Glomerular endothelial cell (primary cell): ENCODE measurements at places on chromosomes 12 and 14. TPM values are rescaled to one million over a fixed set of nuclear protein-coding genes. Genes with fewer than 3 reads are reported as not detected.

Gene HOXC5
- 0.12 TPM in 1 of 2 replicates, not detected in the other for total RNA-seq

Gene LALBA
- total RNA-seq, result not detected in 2 replicates

Gene C12orf60
- 0.24 and 2.1 TPM in 2 replicates for total RNA-seq

Gene CLEC4A
- total RNA-seq, result not detected in 2 replicates

Gene ZFHX2
- 0.93 and 1.8 TPM in 2 replicates for total RNA-seq

Gene DDN
- 0.10 and 0.12 TPM in 2 replicates for total RNA-seq

Gene ERBB3
- total RNA-seq, result 0.53 TPM in 1 of 2 replicates, not detected in the other

Gene PPP4R4
- total RNA-seq, result 0.06 and 0.58 TPM in 2 replicates

DNA sequence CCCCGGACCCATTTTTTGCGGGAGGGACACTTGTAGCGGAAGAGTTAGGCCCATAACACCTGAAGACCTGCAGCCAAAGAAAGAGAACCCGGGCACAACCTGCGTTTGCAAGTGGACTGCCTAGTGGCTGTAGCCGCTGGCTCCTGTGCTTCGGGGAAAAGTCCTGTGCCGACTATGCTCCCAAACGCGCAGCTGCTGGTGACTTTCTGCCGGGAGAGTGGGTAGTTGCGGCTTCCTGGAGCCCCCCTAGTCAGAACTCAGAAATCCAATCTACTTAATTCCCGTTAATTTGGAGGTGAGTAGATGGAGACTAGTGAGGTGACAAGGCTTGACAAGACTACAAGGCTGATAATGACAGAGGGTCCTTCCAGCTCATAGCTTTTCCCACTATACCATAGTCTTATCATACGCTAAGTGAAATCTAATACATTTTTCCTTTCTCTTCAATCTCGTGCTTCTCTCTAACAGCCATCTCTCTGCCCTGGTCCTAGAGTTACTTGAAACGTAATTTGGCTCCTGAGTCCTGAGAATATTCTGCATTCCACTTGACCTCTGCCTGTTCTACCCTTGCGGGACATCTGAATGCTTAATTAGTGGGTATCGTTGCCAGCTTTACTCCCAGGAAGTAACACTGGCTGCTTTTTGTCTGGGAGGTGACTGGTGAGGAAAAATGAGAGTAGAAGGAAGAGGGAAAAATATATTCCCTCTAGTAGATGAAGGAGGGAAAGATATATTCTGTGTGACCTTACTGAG is 556 bp downstream of the MTHFD1 start:
- peak; percentile 7 for DNase-seq

- DNase-seq, result no peak
Measured at GRCh38 chr14:55238019-55238680, 33.1 kb upstream of the FBXO34 start.

- no peak for DNase-seq
Measured at GRCh38 chr14:73472185-73473114, 14.1 kb upstream of the NUMB start.

DNA sequence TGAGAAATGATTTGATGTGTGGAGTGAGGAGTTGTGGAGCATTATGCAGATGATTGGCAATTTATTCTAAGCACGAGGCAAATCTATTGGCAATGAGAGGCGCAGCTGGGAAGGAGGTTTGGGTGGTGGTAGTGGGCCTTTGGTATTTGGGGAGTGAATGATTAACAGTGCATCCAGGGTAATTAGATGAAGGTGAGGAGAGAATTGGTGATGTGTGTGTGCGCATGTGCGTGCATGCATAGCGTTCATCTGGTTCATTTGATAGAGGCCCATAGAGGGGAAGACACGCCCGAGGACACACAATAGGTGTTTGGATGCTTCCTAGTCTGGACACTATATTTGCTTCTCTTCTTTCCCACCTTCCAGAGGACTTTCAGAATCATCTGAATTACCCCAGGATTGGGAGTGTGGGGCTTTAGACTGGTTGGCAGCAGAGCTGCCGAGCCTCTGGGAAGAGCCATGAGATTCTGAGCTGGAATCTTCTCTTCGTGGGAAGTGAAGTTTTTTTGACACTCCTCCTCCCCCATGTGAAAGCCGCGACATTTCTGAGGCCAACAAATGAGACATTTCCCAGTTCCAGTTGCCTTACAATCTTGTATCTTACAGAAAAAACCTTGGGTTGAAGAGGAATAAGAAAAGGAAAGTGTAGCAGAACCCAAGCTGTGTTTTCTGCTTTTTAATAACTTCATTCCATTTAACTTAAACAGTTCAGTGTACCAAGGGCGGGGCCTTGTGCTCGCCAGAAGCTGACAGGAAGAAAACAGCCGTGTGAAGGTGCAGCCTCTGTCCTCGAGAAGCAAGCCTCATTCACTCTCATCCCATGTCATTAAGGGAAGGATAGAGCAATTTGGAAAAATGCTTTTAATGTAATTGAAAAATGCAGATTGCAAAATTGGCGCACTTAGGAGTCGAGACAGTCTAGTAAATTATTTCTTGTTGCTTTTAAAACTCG is 65.2 kb downstream of the SLC25A47 start:
- DNase-seq, result no peak

DNA sequence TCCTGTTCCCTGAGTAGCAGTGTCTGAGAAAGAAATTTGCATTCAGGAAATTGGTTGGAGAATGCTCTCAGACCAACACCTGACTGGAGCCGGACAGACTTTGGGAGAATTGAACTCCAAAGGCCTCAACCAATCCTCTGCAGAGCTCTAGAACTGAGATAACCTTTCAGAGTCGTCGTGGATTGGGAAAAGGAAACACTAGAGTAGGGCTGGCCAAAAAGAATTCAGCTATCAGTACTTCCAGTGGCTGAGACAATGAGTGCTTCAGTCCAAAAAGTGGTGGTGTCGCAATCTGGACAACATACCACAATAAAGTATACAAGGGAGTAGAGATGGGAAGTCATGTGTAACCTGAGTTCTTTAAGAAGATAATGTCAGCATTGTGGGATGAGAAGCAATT is 377.1 kb downstream of the SLC16A7 start:
- DNase-seq, result no peak

GRCh38 chr12:133046698-133047097 is 9.4 kb downstream of the ZNF84 start:
- no peak for DNase-seq

- no peak for DNase-seq
Measured at GRCh38 chr14:68978172-68978911, 760 bp downstream of the ACTN1 start.

GRCh38 chr14:55705651-55706364 is 125.8 kb downstream of the KTN1 start:
- DNase-seq, result no peak

- no peak for DNase-seq
Measured at GRCh38 chr12:1314523-1314922, 279.9 kb downstream of the FBXL14 start.

GRCh38 chr14:81324011-81324410 is 76.1 kb downstream of the STON2 start:
- no peak for DNase-seq

- no peak for DNase-seq
Measured at GRCh38 chr12:98868538-98868937, 223.4 kb downstream of the APAF1 start.

- no peak for DNase-seq
Measured at GRCh38 chr14:99971087-99971940, 93.9 kb upstream of the EVL start.

DNA sequence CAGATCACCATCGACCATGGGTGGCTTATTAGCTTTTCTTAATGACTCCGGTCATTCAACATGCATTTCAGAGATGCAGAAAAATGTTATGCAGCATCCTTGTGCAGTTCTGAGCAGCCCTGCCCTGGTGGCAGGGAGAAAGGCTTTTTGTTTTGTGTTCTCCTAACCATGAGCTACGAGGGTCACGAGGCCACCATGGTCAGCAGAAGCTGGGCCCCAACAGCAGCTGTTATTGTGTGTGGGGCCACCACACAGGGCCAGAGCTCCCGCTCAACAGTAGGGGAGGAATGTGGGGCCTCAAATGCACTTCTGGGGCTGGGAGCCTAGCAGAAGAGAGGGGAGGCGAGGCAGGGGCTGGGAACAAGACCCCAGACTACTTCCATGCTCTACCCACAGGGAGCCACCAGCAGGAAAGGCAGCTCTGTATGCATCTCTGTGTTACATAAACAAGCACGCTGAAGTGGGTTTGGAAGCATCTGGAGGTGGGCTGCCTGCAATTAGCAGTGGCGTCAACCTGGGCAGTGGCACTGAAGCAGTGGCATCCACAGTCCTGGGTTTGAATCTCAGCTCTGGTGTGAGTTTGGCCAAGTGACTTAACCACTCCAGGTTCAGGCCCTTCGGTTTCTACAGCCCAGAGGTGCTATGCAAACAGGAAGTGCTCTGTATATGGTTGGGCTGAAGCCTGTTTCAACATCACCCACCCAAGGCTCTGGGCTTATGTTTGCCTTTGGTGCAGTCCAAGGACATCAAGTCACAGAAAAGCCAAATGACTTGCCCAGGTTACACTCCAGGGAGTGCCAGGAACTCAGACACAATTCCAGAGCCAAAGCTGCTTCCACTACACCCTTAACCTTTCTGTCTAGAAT is 16.3 kb downstream of the GLTP start:
- DNase-seq, result no peak

DNA sequence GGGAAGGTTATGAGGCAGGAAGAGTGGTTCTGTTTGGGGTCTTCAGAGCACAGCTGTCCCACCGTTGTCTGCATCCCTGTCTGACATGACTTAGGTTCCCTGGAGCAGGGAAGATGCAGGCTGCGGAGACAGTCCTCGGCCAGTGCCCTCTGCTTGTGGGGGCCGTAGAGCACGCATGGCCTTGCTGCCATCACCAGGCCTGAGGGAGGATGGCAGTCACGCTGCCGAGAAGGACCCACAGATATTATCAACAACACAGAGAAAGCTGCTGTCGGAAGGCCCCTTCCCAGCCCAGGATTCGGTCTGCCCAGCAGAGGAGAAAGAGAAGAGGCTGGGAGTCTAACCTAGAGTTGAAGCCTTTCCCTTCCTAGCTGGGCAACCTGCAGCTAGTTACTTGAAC is 35.0 kb downstream of the ERH start:
- DNase-seq, result no peak

DNA sequence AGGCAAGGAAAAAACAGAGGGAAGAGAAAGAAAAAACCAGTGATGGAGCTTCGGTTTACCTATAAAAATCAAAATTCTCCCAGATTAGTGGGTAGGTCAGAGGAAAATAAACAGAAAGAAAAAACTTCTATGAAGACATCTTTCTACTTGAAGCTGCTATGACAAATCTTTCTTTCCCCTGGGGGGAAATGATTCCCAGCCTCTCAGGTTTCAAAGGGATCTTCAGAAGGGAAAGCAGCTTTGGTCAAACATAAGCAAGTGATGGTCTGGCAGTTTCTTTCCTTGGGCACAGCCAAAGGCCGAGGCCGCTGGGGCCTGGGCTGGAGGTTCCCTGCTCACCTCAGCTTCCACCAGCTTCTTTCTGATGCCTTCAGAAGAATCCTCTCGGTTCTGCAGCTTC is 104.5 kb downstream of the PRKAB1 start:
- DNase-seq, result no peak

GRCh38 chr14:66224492-66225178 is 261.5 kb upstream of the CCDC196 start:
- DNase-seq, result no peak

DNA sequence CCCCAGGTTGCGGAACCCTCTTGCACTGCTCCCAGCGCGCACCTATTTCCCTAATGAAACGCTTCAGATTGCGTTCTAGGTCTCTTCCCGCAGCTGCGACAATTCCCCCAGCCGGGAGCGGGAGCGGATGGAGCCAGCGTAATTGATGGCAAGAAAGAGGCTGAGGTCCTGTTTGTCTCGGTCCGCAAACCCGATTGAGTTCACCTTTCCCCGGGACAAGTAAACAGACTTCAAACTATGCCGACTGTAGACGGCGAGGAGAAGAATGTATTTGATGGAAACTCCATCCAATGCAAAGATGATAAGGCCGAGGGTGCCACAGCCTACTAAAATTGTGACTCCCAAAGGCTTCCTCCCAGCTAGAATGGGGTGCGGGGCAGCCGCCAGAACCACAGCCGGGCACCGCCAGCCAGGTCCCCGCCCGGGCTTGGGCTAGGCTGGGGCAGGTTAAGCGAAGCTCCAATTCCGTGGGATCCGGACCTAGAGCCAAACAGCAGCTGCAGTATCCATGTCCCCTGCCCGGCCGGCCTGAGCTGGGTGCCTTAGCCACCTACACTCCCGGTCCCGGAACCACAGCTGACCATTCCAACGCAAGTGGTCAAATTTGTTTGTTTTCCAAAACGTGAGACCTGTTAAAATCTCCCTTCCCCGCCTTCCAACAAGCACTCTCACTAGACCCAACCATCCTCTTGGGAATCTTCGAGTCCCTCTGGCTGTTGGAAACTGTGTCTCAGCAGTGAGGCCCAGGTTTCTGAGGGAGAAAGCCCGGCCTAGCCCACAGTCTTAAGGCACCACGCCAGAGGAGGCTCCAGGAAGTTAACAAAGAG is 5.5 kb downstream of the NKX2-1 start:
- no peak for DNase-seq

DNA sequence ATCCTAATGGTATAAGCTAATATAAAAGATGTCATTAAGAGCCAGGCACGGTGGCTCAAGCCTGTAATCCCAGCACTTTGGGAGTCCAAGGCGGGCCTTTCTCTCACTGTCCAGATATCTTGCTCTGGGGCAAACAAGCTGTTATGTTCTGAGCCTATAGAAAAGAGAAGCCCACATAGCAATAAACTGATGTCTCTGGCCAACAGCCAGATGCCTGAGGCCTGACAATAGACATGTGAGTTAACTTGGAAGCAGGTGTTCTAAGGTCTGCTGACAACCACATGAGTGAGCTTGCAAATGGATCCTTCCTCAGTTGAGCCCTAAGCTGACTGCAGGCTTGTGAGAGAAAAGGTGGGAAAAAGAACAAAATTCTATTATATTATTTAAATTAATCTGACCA is 25.0 kb downstream of the YAF2 start:
- no peak for DNase-seq

- no peak for DNase-seq
Measured at GRCh38 chr14:36975834-36976233, 196.6 kb downstream of the SLC25A21 start.

DNA sequence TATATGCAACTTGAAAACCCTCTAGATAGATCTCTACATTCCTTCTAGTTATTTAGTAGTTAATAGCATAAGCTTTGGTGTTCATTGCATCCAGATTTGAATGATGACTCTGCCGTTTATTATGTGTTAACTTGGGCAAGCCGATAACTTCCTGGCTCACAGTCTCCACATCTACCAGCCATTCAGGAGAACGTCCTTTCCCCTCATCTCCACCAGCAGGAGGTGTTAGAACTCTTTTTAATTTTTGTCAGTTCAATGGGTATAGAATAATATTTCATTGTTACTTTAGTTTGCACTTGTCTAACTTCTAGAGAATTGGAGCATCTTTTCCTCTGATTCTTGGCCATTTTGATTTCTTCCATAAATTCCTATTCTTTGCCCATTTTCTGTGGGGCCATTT is 30.0 kb upstream of the WSCD2 start:
- DNase-seq, result no peak

DNA sequence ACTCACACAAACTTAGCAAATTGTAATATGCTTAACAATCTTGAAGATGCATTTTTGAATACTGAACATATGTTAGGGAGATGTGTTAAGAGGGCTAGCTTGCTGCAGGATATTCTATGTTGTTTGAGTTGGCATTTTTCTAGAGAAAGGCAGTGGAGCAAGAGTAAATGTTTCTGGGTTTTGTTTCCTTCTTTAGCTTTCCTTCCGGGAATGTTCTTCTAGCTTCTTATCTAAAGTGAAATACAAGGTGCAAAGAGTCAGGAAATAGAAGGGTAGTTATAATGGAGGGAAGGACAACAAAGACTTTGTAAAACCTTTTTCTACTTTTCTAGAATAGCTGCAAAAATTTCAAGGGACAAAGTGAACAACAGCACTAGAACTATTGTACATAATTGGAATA is 77.6 kb upstream of the KCNH3 start:
- no peak for DNase-seq

GRCh38 chr14:23047751-23048693 is 6.0 kb downstream of the PSMB11 start:
- DNase-seq, result no peak

GRCh38 chr14:102492531-102492910 is 17.1 kb downstream of the ANKRD9 start:
- no peak for DNase-seq
